Natural killer cell treated with Interleukin-12 subunit alpha and Interleukin-12 subunit beta and Interleukin-15 and Interleukin-18, amount 100 ng/mL, for 72 hours (primary cell): ENCODE measurements at places on chromosomes 5 and 9. TPM values are rescaled to one million over a fixed set of nuclear protein-coding genes. Genes with fewer than 3 reads are reported as not detected.
A peak's percentile ranks its signal among the peaks of the same experiment; 100 is the strongest.

The EIF4E1B gene
- total RNA-seq = not detected

The TPPP gene
- not detected for total RNA-seq

The PAEP gene
- total RNA-seq = not detected

The KIF4B gene
- not detected for total RNA-seq

The F12 gene
- not detected for total RNA-seq

- DNase-seq = no peak
Observed at GRCh38 chr5:64979531-64979930, 210.8 kb downstream of the CWC27 start.

DNA sequence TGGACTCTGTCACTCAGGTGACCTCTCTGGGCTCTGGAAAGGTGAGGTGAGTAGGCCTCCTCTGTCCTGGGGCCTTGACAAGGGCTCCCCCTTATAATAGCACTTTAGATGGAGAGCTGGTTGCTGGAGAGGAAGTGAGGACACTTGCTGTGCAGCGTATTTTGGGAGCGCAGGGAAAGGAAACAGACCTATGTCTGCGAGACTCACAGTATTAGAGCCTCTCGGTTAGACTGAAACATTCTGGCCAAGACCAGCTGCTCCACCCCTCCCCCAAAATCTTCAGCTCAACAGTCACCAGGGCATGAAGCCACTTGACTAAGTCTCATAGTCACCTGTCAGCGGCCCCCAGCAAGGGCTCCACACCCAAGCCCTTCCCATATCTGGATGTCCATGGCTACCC is 213.6 kb downstream of the AGTPBP1 start:
- DNase-seq = no peak

DNA sequence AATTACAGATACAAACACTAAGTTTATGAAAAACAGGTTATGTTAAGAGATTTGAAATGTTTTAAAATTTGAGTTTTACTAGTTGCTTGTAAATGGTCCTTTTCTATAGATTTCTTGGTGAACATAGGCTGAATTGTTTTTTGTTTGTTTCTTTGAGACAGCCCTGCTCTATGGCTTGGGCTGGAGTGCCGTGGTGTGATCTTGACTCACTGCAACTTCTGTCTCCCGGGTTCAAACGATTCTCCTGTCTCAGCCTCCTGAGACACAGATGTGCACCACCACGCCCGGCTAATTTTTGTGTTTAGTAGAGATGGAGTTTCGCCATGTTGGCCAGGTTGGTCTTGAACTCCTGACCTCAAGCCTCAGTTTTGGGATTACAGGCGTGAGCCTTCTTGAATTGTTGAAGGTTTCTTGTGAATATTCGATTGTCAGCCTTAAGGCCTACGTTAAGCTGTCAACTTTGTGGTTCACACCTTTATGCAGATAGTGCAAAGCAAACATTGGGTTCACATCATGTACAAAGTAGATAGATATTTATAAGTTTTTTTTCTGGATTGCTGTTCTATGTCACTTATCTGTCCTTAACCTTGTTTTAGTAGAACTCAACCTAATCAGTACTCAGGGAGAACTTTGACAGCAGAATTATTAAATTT is 26.2 kb downstream of the UHRF2 start:
- DNase-seq = no peak

DNA sequence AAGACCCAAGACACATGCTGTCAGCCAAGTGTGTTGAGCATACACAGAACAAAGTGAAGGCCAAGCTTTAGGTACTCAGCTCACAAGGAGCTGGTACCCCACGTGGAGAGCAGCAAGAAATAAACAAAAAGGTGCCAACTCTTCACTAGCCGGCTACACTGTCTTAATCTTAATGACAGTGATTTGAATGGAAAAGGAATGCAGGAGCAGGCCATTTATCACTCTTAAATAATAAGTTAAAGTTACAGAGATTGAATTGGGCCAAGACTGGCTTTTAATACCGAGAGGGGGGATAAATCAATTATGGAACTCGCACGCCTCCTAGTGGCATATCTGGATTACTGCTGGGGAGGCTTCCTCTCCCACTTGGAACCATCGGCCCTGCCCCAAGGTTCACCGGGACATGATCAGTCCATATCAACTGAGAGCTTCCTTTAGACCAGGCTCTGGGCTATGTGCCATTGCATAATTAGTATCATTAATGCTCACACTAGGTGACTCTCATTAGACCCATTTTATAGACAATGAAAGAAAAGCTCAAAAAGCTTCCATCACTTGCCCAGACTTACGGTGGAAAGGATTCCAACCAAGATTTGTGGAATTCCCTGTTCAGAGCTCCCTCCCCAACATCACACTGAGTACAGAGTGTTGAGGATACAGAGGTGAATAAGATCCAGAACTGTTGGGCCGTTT is 94.0 kb downstream of the ACTL7B start:
- DNase-seq = no peak

- DNase-seq = no peak
Observed at GRCh38 chr9:117720555-117720954, 16.4 kb downstream of the TLR4 start.

- no peak for DNase-seq
Observed at GRCh38 chr5:52481201-52481600, 306.5 kb upstream of the ITGA1 start.

- no peak for DNase-seq
Observed at GRCh38 chr9:107049803-107050184, 186.8 kb downstream of the ZNF462 start.

GRCh38 chr5:173397516-173397915 is 69.3 kb upstream of the STC2 start:
- DNase-seq = no peak

DNA sequence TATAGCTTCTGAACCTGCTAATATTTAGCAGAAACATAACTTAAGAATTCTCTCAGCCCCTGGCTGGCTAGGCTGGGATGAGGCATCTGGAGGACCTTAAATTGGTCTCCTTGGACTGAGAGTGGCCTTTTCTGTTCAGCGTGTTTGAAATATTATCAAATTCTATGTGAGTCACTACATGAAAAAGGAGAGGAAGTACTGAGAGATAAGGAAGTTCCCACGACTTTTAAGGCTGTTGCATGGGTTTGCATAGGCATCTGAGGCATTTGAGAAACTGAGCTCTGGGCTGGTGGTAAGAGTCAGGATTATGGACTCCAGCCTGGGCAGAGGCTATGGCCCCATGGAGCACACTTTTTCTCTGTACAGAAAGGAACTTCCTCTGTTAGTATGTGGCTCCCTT is 816.2 kb upstream of the GRAMD2B start:
- DNase-seq = no peak

GRCh38 chr9:112041536-112042243 is 133.4 kb downstream of the SUSD1 start:
- no peak for DNase-seq

DNA sequence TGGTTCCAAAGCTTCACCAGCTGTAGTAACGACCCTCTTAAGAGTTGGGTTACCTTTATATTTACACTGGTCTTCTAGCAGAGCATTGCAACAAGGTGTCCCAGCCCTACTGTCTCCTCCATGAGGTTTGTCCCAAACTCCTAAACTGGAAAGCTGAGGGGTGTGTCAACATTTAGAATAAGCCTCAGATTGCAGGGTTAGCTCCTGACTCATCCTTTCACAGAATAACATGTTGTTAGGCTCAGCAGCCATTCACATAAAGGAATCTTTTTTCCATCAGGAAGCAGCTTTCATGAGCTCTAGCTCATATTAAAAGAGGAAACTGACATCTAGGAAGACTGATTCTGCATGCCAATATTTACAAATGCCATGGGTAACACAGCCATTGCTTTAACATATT is 238.7 kb downstream of the EFNA5 start:
- no peak for DNase-seq

DNA sequence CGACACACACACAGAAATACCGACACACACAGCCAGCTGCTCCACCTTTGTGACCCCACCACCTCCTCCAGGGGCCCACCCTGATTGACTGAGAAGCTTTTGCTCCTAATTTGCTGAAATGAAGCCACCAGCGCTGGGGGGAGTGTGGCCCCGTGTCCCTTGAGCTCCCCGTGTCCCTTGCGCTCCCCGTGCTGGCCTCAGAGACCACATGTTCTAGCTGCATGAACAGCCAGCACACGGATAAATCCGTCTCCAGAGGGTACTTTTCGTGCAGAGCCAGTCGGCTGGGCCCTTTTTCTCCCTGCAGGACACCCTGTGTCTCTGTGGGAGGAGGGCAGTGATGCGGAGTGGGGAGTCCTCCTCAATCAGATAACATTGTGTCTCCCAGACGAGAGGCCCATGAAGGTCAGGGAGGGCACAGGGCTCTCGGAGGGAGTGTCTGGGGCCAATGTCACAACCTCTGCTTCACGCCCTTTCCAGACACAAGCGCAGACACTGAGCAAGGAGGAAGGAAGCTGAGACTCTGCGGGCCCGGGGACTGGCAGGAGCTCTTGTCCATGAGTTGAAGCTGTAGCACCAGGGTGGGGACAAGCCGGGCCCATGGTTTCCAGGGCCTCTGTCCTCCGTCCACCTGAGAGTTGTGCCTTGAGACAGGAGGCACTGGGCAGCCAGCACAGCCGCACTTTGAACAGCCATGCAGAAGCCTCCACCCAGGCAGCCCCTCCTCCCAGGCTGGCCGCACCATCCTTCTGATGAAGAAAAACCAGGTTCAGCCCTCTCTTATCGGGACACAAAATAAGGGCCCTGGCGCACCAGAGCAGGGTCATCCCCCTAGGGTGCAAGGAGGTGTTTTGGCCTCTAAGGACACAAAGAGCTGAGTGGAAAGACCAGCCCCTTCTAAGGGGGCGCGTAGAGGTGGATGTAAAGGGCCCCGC is 36.4 kb upstream of the SLC6A19 start:
- DNase-seq = no peak

DNA sequence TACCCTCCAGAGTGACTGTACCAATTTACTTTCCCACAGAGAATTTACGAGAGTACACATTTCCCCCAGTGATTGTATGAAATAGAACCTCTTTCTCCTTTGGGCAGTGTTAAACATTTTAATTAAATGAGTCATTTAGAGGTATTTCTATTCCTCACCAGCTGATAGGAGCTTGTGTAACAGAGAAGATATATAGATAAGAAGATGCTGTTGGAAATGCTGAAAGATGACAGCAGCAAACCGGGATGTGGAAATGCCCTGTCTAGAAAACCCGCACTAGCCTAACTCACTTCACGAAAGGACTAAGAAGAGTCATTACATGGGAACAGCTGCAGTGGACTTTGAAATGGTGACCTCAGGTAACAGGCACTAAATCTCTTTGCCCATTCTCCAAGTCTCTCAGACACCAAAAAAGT is 68.3 kb downstream of the LPAR1 start:
- no peak for DNase-seq

DNA sequence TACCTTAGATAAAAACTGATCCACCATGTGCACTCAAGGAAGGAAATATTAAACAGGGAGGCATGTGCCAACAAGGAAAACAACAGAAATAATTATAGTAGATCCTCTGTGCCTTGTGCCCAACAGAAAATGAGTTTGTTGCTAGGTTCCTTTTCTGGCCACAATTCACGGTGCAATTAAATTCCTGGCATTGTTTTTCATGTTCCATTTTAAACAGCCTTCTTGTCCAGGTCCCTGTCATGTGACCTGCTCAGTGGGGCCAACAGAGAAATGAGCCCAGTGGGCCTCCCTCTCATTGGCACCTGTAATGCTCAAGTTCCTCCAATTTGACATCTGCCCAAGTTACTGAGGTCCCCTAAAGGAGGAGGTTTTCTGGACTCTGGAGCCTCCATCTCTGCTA is 56.5 kb downstream of the SPOCK1 start:
- DNase-seq = no peak

DNA sequence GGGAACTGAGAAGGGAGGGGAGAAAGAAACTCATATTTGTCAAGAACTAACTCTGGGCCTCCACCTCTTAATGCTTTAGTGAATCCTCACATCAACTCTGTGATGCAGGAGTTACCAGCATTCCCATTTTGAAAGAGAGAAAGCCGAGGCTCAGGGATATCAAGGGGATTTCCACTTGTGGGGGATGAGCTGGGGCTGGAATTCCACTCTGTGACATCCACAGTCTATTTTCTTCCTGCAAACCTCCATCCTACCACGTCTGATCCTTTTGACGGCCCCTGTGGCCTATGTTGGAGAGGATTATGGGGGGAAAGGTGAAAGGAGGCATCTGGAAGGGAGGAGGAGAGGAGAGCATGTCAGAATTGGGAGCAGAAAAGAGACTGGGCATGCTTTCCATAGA is 9.0 kb downstream of the LCP2 start:
- DNase-seq = peak; percentile 15

DNA sequence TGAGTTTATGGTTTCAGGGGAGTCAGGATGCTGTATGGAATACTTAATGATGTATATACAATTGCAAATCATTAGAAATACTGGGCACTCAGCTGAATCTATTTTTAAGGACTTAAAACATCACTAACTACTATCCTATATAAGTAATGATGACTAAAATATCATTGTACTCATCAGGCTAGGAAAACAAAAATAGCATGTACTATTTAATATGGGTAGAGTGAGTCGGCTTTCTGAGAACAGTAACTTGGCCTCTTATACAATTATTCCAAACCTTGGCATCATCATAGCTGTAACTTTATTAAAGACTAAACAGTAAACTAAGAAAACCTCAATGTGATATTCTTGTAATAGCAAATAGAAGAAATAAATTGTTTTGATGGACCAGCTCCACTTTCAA is 94.5 kb downstream of the PJA2 start:
- no peak for DNase-seq

GRCh38 chr5:138549414-138549813 is 6.4 kb upstream of the ETF1 start:
- DNase-seq = no peak

- no peak for DNase-seq
Observed at GRCh38 chr5:71907001-71907588, 188.0 kb downstream of the CARTPT start.

DNA sequence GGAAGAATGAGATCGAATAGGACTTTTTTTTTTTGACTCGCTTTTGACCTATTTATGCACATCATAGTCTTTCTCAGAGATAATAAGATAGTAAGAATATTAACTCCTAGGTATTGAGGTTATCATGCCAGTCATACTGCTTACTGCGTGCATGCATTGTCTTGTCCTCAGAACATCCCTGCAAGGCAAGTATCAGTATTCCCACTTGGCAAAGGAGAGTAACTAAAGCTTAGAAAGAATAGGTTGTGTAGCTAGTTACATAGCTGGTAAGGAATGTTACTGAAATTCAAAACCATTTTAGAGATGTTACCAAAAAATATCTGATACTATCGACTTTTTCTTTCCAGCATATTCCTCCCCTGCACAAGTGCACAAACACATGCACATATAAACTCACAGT is 296.1 kb upstream of the CLINT1 start:
- DNase-seq = no peak

DNA sequence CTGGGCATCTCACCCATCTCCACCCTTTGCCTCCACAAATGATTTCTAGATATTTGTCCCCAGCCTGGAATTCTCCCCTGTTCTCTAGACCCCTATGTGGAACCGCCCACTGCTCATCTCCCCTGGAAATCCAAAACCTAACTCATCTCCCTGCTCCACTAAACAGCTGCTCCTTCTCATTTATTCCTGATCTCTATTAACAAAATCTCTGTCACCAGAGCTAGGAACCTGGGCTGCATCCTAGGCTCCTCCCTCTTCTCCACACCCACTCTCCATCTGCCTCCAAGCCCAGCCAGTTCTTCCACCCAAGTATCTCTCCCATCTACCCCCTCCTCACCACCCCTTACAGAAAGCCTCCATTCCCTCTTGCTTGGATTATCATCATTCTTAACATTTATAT is 24.0 kb upstream of the SYNPO start:
- no peak for DNase-seq
